ENCODE measurements at places on chromosomes 13 and 19.

GRCh38 chr19:47613165-47614020 lies 4.5 kb downstream of the BICRA start:
- no peak for DNase-seq

DNA sequence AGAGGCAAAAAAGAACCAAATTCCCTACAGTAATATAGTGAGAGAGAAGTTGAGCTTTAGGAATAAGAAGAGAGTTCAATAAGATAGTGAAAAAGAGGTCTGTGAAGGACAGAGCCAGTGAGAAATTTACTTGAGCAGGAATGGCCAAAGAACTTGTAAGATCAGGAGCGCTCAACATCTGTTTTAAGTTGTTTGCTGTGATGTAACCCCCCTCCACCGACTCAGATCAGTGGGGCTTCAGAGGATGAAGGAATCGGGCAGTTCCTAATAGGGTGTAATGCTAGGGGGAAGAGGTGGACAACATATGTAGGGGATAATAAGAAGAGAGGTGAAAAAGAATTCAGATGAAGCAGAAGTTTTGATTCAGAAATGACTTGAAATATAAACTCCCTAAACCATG lies 85.3 kb upstream of the FNDC3A start:
- DNase-seq, result no peak

GRCh38 chr13:25233861-25234260 lies 53.4 kb downstream of the MTMR6 start:
- no peak for DNase-seq

DNA sequence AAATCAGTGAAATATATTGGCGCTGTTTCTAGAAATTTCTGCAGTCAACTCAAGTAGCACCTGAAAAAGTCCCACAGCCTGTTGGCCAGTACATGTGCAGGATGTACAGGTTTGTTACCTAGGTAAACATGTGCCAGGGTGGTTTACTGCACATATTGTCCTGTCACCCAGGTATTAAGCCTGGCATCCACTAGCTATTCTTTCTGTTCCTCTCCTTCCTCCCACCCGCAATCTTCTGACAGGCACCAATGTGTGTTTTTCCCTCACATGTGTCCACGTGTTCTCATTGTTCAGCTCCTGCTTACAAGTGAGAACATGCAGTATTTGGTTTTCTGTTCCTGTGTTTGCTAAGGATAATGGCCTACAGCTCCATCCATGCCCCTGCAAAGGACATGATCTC lies 13.1 kb upstream of the SCEL start:
- no peak for DNase-seq

DNA sequence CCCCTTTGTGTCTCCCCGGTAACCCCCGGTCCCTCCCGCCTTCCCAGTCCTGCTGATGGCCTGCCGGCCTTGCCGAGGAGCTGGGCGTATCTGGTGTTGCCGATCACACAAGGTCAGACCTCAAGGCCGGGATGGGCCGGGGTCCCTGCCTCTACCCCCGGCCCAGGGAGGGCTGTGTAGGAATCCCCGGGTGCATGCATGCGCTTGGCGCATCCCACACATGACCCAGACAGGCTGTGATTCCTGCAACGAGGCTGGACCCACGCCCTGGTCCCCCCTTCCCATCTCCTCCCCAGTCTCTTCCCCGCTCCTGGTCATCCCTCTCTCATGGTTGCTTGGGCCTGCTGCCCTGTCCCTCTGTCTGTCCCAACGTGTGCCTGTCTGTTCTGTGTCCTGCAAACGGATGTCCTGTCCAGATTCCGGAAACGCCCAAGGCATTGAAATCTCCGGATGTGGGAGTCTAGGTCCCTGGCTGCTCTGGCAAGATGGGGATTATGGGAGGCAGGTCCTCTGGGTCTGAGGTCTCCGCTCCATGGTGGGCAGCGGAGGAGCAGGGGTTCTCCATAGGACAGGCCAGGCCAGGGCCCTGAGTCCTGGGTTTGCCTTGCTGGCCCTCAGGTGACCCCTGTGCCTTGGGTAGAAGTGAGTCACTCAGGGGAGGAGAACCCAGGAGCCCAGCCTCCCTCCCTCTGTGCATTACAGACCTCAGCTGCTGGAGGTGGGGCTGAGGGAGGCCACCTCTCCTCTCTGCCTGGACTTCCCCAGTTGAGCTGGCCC lies 1.6 kb downstream of the PKN1 start:
- DNase-seq, result peak; percentile 78

- DNase-seq, result no peak
Measured at GRCh38 chr13:96002322-96003131, 50.7 kb downstream of the UGGT2 start.

- no peak for DNase-seq
Measured at GRCh38 chr19:44905437-44906160, at the start of gene APOE. APOE (plus strand) TSS chr19:44905796; CDS start chr19:44906625, 829 bp downstream.

DNA sequence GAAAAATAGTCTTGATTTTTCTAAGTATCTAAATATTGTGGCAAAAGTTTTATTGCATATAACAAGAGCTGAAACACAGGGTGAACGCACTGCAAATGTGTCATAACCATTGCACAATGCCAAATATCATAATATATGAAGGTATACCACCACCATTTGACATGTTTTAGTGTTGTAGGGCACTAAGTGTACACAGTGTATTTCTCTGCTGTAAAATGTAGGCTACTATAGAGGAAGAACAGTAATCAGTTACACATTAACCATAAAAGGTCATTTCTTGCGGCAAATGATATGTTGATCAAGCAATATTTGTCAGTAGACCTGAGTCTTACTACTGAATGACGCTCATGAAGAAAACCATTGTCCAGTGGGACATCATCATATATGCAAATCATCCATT lies 18.3 kb upstream of the KLF5 start:
- no peak for DNase-seq

GRCh38 chr13:64819081-64819480 lies 2411.1 kb downstream of the PCDH9 start:
- DNase-seq, result no peak

DNA sequence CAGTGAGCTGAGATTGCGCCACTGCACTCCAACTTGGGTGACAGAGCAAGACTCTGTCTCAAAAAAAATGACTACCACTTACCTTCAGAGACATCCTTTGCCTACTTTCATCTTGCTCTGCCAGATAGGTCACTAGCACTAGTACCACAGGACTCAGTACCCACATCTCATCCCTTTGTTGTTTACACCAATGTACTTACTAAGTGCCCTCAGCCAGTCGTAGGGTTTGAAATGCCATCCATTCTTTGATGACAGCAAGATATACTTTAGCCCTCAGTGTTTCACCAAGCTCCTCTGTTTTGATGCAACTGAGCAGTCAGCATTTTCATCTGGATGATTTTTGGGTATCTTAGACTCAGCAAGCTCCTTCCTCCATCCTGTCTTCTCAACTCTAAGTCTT lies 6.1 kb downstream of the URAD start:
- no peak for DNase-seq

GRCh38 chr13:113401452-113402415 lies 37.8 kb upstream of the GRTP1 start:
- no peak for DNase-seq

GRCh38 chr13:38202740-38203139 lies 146.9 kb upstream of the UFM1 start:
- DNase-seq, result no peak

- no peak for DNase-seq
Measured at GRCh38 chr13:67023130-67023876, 206.8 kb downstream of the PCDH9 start.

- DNase-seq, result no peak
Measured at GRCh38 chr13:46606970-46607369, 54.0 kb downstream of the LRCH1 start.

DNA sequence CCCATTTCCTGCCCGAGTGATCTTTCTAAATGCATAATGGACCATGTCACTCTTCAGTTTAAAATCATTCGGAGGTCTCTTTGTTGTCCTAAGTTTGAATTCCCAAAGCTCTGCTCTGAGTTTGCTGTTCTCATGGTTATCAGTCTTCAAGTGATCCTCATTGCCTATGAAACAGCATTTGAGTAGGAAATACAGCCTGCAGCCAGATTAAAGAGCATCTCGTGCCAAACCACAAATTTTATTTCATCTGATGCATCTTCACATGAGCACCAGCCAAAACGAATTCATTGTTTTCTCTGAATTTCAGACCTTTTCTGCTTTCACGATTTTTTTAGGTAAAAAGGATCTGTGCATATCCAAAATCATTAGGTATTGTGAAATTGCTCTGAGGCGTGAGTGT lies 299.6 kb downstream of the TDRD3 start:
- no peak for DNase-seq

GRCh38 chr19:1211494-1212234 lies 6.1 kb downstream of the STK11 start:
- no peak for DNase-seq

DNA sequence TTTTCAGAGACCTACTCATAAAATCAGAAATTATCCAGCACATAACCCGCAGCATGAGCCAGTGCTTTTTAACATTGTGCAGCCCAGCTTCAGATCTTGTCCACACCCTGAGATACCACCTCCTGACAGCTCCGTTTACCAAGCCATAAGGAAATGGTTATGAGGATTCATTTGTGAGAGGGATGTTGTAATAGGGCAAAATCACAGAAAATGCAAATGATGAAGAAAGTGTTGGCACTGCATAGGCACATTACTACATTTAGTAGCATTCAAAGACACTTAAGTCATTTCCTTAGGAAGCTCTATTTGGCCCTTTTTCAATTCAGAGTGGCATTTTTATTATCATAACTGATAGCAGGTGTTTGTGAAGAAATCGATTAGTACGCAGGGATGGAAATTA lies 277.5 kb downstream of the DNAJC15 start:
- DNase-seq, result no peak

- DNase-seq, result no peak
Measured at GRCh38 chr13:110766671-110767430, 53.4 kb downstream of the ING1 start.

Measured in CD4-positive, alpha-beta T cell (primary cell).